ENCODE measurements at places on chromosomes 6 and 20. TPM values are rescaled to one million over a fixed set of nuclear protein-coding genes. Genes with fewer than 3 reads are reported as not detected.

VSX1 gene
- total RNA-seq, result 0.09 TPM

EMILIN3 gene
- total RNA-seq, result 1.5 TPM

HLA-DOA gene
- 38.8 TPM for total RNA-seq

AMD1 gene
- 61.4 TPM for total RNA-seq

LST1 gene
- 134 TPM for total RNA-seq

LY6G6C gene
- total RNA-seq, result not detected

RSPH9 gene
- 0.09 TPM for total RNA-seq

OXT gene
- total RNA-seq, result 0.42 TPM

SLC35B2 gene
- 19.1 TPM for total RNA-seq

ARMH2 gene
- total RNA-seq, result not detected

CAPN11 gene
- total RNA-seq, result 3.5 TPM

TMEM74B gene
- 0.47 TPM for total RNA-seq

MEP1A gene
- total RNA-seq, result 0.14 TPM

ADGRF5 gene
- 4.2 TPM for total RNA-seq

IDH3B gene
- total RNA-seq, result 121 TPM

ITCH gene
- total RNA-seq, result 36.3 TPM

OR2J3 gene
- total RNA-seq, result not detected

IL20RA gene
- total RNA-seq, result 2.6 TPM

CTAGE9 gene
- total RNA-seq, result not detected

C6orf118 gene
- total RNA-seq, result 0.24 TPM

PNRC1 gene
- total RNA-seq, result 114 TPM

SLC35F1 gene
- 0.14 TPM for total RNA-seq

MUC22 gene
- 0.05 TPM for total RNA-seq

PRICKLE4 gene
- total RNA-seq, result 0.38 TPM

PRSS16 gene
- 76.2 TPM for total RNA-seq

GGTLC1 gene
- not detected for total RNA-seq

DYNLT2 gene
- total RNA-seq, result 6.6 TPM

DAAM2 gene
- total RNA-seq, result 1.1 TPM

MOCS1 gene
- total RNA-seq, result 1.7 TPM

GRIK2 gene
- total RNA-seq, result under 0.01 TPM

CCN5 gene
- 0.05 TPM for total RNA-seq

PPIL6 gene
- total RNA-seq, result 1.3 TPM

ESR1 gene
- 0.28 TPM for total RNA-seq

FGD2 gene
- 8.5 TPM for total RNA-seq

RFX6 gene
- total RNA-seq, result not detected

ACTL10 gene
- total RNA-seq, result 1.2 TPM

EPPIN gene
- not detected for total RNA-seq

PHACTR1 gene
- 3.1 TPM for total RNA-seq

TRIM15 gene
- 0.19 TPM for total RNA-seq
